ENCODE measurements at places on chromosomes 11 and 22.

DNA sequence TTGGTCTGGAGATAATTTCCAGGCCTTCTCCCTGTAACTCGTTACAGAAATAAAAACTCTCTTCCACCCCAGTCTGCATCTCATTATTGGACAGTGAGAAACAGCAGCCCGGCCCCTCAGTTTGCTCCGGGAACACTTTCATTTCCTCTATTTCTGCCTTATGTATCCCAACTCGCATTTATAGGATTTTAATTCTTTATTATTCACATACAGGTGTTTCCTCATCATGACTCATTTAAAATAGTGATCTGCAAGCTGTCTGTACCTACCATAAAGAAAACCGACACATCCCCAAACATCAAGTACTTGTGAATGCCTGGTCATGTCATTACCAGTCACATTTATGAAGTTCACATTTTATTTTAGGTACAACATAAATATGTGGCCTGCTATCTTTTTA lies 42.8 kb downstream of the PIWIL3 start:
- no peak for DNase-seq

DNA sequence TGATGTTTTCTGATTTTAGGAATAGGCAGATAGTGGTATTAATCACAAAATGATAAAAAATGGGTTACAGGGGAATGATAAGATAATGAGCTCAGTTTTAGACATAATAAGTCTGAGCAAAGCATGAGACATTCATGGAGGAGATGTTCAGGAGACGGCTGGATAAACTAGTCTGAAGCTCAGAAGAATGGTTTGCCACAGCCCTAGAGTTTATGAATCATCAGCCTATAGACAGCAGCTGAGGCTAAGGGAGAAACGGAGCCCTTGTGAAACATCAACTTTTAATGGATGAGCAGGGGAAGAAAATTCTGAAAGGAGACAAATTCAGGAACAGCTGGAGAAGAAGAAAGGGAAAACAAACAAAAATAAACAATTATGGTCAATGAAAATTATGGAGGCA lies 87.2 kb downstream of the RELT start:
- DNase-seq = no peak

DNA sequence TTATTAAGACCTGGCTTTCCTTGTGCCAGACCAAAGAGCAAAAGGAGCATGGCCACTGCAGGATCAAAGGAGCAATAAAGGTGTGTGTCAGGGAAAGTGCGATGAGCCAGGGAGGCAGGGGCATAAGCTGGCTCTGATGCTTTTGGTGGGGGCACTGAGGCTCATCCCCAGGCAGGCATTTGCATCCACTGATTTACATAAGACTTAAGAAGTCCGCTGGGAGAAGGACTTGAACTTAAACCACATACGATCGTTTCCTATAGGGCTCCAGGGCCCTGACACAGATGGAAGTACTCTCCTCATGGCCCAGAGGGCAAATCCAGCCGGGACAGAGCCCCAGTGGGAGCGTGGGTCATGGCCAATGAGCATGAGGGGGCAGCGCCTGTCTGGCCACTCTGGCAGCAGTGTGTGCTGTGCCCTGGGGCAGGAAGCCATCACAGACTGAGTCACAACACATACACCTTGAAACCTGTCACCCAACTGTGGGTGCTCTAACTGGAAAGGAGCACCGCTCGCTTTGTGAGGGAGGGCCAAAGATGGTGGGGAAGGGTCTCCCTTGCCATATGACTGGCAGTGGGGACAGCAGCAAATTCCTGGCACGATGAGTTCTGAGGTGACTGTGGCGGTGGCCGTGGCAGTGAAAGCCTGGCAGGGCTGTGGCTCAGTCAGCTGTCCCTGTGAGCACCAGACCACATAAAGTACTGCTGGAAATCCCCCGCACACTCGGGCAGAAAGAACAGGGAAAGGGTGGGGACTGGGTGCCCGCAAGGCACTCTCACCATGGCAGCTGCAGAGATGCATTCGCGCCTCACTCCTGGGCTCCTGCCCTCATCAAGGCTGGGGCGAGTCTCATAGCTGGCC lies 79.4 kb upstream of the LMO1 start:
- DNase-seq = no peak

GRCh38 chr11:30485222-30485621 lies 100.9 kb downstream of the MPPED2 start:
- DNase-seq = no peak

DNA sequence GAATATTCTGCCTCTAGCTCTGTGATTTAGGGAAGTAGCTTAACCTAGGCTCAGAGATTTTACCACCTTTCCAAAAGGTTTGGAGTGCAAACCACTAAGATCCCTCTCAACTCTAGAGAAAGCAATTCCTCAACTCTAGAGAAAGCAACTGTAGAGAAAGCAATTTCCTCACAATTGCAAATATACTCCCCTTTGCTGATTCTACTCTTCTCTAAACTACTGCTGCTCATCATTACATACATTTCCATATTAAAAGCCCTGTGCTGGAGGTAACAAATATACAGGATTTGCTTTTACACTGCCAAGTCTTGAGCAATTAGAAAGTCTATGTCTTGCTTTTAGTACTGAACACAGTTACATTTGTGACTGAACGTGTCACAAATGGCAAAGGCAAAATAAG lies 48.2 kb downstream of the ALG9 start:
- DNase-seq = no peak

DNA sequence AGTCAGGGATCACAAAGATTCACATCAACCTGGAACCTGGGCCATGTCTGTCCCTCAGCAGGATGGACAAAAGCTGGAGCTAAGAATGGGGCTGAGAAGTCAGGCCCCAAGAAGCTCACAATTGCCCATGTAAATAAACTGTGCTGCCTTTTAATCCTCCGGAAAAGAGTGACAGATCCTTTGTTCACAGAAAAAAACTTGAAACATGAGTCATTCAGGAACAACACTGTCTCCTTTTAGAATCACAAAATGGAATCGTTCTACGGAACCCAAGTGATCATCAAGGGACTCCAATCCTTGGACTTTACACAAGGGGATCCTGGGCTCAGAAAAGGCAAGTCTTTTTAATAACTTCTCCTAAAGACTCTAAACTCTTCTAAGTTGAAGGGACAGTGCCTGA lies 36.1 kb downstream of the RELT start:
- DNase-seq = no peak

DNA sequence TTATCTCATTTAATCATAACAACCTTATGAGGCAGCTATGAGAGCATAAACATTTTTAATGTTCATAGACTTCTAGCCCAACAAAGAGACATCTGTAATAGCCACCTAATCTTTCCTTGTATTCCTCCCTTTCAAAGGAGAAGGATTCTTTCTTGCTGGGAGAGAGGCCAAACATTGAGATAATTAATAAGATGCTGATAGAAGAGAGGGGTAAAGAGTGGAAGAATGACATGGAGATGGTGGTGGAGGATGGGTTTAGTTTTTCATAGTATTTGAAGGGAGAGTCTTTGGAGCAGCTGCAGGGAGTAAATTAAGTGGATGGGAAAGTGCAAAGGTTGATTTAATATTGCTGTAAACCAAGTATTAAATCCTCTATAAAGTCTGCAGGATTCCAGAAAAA lies 57.9 kb downstream of the ARL14EP start:
- DNase-seq = no peak

- DNase-seq = no peak
Observed at GRCh38 chr11:8773916-8774539, 91.4 kb downstream of the RPL27A start.

GRCh38 chr22:46401370-46401769 lies 65.9 kb downstream of the TRMU start:
- DNase-seq = no peak

DNA sequence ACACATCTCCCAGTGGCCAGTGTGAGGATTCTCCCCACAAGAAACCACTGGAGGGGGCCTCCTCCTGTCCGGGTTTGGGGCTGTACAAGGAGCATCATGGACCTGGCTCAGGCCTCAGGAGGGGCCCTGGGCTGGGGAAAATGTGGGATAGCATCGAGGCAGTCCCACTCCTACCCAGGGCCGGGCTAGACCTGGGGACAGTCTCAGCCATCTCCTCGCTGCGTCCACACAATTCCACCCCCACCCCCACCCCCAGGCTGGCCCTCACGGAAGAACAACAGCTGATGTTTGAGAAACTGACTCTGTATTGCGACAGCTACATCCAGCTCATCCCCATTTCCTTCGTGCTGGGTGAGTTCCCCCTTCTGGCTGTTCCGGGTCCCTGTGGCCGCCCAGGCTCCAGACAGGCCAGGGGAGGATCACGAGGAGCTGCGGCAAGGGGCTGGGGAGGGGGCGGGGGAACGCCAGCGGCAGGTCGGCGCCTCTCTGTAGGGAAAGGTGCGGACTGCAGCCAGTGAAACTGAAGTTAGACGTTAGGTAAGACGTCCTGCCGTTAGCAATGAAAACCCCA lies 4.8 kb downstream of the BEST1 start:
- no peak for DNase-seq

GRCh38 chr11:69317401-69318092 lies 23.6 kb downstream of the MYEOV start:
- no peak for DNase-seq

- DNase-seq = no peak
Observed at GRCh38 chr11:65692367-65692766, 19.7 kb upstream of the KAT5 start.

- no peak for DNase-seq
Observed at GRCh38 chr22:19063581-19064353, 58.4 kb downstream of the DGCR2 start.

- DNase-seq = no peak
Observed at GRCh38 chr22:32932176-32932575, 126.0 kb downstream of the SYN3 start.

GRCh38 chr11:843818-844692 lies 1.4 kb downstream of the TSPAN4 start:
- no peak for DNase-seq

- no peak for DNase-seq
Observed at GRCh38 chr11:107665018-107665417, 46.8 kb downstream of the SLN start.

- no peak for DNase-seq
Observed at GRCh38 chr22:44931077-44931540, 78.7 kb downstream of the PHF21B start.

GRCh38 chr11:1055990-1056771 lies 18.5 kb upstream of the MUC2 start:
- DNase-seq = no peak

GRCh38 chr11:11189506-11189905 lies 163.5 kb downstream of the CSNK2A3 start:
- DNase-seq = no peak

GRCh38 chr22:20725987-20726558 lies 47.8 kb upstream of the SERPIND1 start:
- no peak for DNase-seq

DNA sequence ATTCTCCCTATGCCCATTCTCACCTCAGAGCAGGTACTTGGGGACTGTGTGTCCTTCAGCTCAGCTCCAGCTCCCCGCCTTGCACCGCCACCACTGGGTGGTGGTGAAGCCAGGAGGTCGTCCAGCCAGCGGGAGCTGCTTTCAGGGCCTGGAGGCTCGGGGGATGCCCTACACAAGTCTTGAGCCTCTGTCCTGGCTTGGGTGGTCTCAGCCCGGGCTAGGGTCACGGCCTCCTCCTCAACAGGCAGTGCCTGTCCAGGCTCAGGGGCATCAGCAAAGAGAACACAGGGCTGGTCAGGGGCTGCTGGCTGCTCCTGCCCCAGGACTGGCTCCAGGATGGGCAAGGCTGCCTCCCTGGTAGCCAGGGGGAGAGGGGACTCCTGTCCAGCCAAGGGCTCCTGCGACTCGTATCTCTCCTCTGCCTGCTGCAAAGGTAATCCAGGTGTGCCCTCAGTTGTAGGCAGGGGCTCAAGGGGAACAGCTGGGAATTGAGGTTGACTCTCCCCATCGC lies 12.2 kb downstream of the TNKS1BP1 start:
- DNase-seq = no peak

DNA sequence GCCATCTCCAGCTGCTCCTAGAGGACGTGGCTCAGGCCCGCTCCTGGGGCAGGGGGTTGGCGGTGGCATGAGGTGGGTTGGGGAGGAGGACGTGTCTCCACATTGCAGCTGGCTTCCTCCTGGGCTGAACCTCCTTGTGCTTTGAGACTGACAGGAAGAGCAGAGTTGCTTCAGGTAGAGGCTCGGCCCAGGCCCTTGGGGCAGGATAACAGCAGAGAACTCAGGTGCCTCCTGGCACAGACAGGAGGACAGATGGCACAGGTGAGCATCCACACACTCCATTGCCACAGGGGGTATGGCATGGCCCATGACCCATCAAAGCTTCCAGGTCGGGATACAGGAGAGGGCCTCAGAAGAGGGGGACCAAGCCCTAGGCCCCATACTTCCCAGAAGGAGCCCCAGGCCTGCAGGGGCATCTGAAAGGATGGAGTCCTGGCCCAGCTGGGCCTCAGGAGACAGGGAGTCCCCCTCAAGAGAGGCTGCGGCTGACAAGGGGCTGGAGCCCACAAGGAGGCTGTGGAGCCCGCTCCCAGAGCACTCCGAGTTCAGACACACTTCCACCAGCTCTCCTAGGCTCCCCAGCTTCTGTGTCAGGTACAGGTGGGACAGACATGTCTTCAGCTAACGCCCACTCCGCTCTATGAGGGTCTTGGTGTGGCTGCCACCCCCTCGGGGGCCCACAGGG lies 2.0 kb upstream of the KLHL35 start:
- no peak for DNase-seq

- DNase-seq = no peak
Observed at GRCh38 chr22:46451741-46452140, 85.7 kb downstream of the CELSR1 start.

DNA sequence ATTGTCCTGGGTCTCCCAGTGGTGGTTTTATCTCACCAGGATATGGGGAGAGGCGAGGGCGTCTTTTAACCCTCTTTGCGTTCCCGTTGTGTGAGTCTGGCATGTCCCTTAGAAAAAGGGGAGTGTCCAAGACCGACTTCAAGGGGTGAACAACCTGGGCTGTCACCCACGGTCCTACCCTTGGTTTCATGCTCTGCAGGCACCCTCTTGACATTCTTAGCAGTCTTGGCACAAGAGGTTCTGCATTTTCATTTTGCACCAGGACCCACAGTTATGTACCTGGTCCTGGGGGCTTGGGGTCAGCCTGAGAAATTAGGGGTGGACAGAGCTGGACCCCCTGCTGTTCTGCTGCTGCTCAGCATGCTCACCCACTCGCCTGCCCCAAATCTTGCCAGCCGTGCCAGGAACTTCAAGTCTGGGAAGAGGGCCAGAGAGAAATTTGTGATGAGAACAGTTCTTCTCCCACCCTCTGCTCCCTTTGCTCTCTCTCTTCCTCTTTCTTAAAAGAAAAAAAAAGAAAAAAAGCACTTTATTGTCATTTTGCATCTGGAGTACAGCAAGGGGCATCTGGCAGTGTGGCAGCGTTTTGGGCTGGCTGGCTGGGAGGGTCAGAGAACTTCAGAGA lies 471.2 kb downstream of the MIAT start:
- no peak for DNase-seq

GRCh38 chr22:40176921-40177737 lies 596 bp upstream of the TNRC6B start:
- DNase-seq = peak; percentile 66

GRCh38 chr11:132942611-132943356 lies 589.5 kb downstream of the OPCML start:
- no peak for DNase-seq

GRCh38 chr11:122877732-122878131 lies 4.8 kb upstream of the JHY start:
- no peak for DNase-seq

DNA sequence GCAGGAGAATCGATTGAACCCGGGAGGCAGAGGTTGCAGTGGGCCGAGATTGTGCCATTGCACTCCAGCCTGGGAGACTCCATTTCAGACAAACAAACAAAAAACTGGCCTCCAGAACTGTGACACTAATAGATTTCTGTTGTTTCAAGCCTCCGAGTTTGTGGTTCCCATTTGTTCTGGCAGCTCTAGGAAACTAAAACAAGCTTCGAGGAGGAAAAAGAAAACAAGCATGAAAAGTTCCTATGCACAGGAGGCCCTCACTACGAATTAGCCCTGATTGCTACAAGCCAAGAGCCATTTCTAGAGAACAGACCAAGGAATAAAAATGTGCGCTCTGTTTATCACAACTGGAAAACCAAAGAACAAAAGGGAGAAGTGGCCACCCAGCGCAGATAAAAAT lies 47.8 kb upstream of the SHANK2 start:
- DNase-seq = no peak
